CMK (cell line): ENCODE measurements at places on chromosomes 1 and 21.

GRCh38 chr1:170682169-170682568 lies 18.2 kb downstream of the PRRX1 start:
- no peak for DNase-seq

GRCh38 chr1:232452117-232452516 lies 177.8 kb downstream of the SIPA1L2 start:
- no peak for DNase-seq

GRCh38 chr1:222643606-222643937 lies 25.7 kb downstream of the MIA3 start:
- DNase-seq = no peak

DNA sequence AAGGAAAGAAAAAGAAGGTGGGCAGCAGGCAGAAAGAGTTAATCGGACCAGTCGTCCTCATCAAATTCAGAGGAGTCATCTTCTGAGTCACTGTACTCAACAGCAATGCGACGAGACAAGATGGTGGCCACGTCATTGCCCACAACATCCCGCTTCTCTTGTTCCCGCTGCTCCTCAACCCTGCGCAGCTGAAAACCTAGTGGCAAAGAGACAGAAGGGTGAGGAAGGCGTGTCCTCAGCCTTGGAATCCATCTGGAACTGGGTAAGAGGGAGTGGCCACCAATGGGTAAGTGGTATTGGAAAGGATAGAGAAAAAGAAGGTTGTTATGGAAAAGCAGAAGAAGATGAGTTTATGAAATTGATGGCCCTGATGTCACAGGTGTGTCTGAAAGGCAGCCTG lies 15.7 kb downstream of the GPR3 start:
- DNase-seq = no peak

DNA sequence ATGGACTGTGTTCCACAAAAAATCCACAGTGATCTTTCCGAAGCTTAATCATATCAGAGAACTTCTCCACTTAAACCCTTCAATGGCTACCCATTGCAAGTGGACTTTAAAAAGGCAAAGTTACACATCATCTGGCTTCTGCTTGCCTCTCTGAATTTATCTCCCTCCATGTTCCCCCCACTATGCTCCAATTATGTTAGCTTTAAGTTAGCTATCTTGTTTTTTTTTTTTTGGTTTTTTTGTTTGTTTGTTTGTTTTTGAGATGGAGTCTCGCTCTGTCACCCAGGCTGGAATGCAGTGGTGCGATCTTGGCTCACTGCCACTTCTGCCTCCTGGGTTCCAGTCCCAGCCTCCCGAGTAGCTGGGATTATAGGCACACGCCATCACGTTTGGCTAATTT lies 166.4 kb upstream of the ADGRL2 start:
- DNase-seq = no peak

GRCh38 chr1:47936916-47937551 lies 60.2 kb downstream of the TRABD2B start:
- no peak for DNase-seq

DNA sequence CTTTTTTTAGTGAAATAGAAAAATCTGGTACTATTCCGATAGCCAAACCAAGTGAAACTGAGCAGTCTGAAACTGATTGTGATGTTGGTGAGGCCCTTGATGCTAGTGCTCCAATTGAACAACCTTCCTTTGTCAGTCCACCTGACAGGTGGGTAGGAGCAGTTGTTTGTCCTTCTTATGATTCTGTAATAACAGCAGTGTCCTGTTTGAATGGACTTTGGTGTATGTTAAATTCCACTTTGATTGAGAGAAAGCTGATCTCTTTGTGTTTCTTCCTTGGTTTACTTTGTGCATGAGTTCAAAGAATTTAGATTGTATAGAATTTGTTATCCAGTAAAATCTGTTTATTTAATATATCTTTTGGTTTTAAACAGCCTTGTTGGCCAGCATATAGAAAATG lies 24.3 kb downstream of the SUCO start:
- no peak for DNase-seq

GRCh38 chr1:3477241-3477995 lies 23.0 kb downstream of the ARHGEF16 start:
- no peak for DNase-seq
